ENCODE measurements at places on chromosomes 6 and 20. TPM values are rescaled to one million over a fixed set of nuclear protein-coding genes. Genes with fewer than 3 reads are reported as not detected.
A peak's percentile ranks its signal among the peaks of the same experiment; 100 is the strongest.

- no peak overlapping the region for H3K4me3 ChIP-seq
- no peaks in the 10 kb centered on the region for H3K36me3 ChIP-seq
- DNase-seq: no peak
- H3K4me1 ChIP-seq: no peaks in the 10 kb centered on the region
- no peak overlapping the region for H3K27ac ChIP-seq
- no peaks in the 10 kb centered on the region for H3K27me3 ChIP-seq
These were observed 224.9 kb downstream of the CDH4 start for GRCh38 chr20:61476956-61477355.

DNA sequence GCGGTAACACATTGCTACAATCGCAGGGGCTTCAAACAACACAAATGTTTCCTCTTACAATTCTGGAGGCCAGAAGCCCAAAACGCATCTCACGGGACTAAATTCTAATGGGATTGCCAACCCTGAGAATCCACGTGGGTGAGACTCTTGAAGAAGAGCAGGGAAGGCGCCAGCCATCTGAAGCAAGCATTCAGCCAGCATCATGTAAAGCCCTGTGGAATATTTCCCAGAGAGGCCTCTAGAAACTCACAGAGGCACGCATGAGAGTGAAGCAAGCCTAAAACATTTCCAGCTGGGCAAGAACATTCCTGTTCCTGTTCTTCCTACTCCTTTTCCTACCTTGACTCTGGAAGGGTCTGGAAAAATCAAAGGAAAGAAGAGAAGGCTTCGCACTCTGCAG, 19.6 kb upstream of the FNDC1 start:
- H3K4me3 ChIP-seq: no peak overlapping the region
- DNase-seq: no peak
- no peaks in the 10 kb centered on the region for H3K36me3 ChIP-seq
- H3K4me1 ChIP-seq: no peaks in the 10 kb centered on the region

DNA sequence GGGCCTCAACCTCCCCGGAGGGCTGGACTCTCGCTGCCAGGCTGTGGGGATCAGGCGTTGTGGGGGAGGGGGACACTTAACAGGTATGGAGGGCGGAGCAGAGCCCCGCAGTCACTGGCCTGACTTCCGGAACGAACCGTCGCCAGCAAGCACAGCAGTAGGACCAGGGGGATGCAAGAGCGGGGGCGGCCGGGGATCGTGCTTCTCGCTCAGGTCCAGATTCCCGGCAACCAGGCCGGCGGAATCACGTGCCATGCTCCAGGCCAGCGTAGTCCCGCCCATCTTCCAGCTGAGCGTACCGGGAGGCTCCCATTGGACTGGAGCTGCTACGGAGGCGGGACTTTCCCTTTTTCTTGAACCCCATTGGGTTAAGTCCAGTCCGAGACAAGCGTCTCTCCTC, 10.0 kb upstream of the POU5F1 start:
- H3K27me3 ChIP-seq: no peaks in the 10 kb centered on the region
- no peak overlapping the region for H3K4me3 ChIP-seq
- H3K4me1 ChIP-seq: no peaks in the 10 kb centered on the region

Gene POM121L2
- not detected for total RNA-seq

DNA sequence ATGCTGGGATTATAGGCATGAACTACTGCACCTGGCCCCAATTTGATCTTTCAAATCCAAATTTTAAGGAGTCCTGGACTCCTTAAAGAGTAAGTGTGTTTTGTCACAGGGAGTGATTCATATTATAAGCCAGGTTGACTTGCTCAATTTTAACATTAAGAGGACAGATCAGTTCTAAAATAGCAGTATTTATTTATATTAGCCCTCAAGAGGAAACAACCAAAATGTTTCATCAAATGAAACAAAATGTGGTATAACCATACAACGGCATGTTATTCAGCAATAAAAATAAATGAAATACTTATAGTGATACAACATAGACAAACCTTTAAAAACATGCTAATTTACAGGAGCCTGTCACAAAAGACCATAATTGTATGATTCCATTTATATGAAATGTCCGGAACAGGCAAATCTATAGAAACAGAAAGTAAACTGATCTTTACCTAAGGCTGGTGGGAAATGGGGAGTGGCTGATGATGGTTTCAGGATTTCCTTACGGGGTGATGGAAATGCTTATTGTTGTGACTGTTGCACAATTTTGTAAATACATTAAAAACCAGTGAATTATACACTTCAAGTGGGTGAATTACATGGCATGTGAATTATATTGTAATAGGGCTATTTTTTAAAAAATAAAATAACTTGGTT, 637.4 kb downstream of the MMUT start:
- H3K4me1 ChIP-seq: peaks cover 4% of the 10 kb centered on the region
- H3K27me3 ChIP-seq: no peaks in the 10 kb centered on the region
- no peak overlapping the region for H3K27ac ChIP-seq
- no peak for DNase-seq

GRCh38 chr20:64254571-64255360, 782 bp upstream of the PCMTD2 start:
- H3K4me1 ChIP-seq: no peaks in the 10 kb centered on the region
- H3K27me3 ChIP-seq: no peaks in the 10 kb centered on the region
- H3K36me3 ChIP-seq: no peaks in the 10 kb centered on the region
- no peak overlapping the region for H3K27ac ChIP-seq
- H3K4me3 ChIP-seq: peak overlapping the region; percentile 62

- H3K27me3 ChIP-seq: no peaks in the 10 kb centered on the region
- H3K4me3 ChIP-seq: no peak overlapping the region
- H3K36me3 ChIP-seq: no peaks in the 10 kb centered on the region
These were observed 38.2 kb upstream of the PMEPA1 start for GRCh38 chr20:57747861-57748481.

DNA sequence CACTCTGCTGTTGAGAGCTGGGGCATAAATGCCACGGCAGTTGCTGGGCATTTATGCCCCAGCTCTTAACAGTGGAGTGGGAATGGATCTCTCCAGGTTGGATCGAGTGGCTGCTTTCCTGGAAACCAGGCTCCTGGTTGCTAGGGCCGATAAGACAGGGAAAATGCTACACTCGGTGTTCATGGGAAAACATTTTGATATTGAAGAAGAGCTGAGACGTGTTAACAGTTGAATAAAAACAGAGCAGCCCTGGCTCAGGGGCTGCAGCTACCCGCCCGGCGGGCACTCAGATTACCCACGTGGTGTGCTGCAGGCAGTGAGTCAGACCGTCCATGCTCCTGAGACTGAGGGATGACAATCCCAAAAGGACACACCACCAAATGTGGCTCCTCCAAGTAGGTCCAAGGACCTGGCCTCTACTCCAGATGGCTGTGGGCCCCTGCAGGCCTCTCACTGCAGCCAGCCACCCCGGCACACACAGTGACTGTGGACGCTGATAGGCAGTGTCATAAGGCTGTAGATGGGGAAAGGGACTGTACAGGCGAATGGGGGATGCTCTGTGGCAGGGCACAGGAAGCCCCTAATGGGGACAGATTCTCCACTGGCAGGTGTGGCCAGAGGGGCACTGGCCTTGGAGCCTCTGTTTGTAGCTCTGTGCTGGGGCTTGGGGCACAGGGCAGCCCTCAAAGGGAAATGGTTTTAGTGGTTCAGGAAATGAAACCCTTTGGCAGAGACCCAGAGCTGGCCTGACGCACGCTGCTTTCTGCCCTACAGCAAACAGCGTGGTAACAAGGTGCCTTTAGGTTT, 237.8 kb downstream of the LY86 start:
- H3K27ac ChIP-seq: no peak overlapping the region
- no peaks in the 10 kb centered on the region for H3K4me1 ChIP-seq
- DNase-seq: peak; percentile 78
- no peak overlapping the region for H3K4me3 ChIP-seq

GRCh38 chr6:105321207-105321606, 81.7 kb downstream of the PREP start:
- DNase-seq: no peak
- H3K36me3 ChIP-seq: peaks cover 2% of the 10 kb centered on the region
- no peak overlapping the region for H3K27ac ChIP-seq
- no peaks in the 10 kb centered on the region for H3K27me3 ChIP-seq
- no peak overlapping the region for H3K4me3 ChIP-seq
- no peaks in the 10 kb centered on the region for H3K4me1 ChIP-seq

DNA sequence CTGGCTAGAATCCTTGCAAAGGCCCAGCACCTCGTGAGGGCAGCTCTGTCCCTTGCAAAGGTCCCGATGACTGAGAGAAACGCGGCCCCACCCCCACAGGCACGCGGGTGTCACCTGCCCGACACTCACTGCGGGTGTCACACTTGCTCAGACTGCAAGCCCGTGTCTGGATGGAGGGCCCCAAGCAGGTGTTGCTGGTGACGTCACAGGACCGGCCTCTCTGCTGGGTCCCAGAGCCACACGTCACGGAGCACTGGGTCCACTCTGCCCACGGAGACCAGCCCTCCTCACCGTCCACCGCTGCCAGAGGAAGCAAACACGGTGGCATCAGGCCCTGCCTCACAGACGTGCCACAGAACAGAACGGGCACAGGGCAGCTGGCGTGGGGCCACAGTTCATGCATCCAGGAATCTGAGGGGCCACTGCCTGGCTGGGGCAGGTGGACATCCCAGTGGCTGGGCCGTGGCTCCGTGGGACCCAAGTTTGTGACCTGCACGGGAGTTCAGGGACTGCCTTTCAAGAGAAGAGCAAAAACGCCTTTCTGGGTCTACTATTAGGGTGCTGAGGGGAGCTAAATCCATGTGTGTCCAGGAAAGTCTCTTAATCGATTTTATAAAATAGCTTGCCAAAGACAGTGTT, 16.0 kb downstream of the THBS2 start:
- DNase-seq: peak; percentile 76
- H3K36me3 ChIP-seq: no peaks in the 10 kb centered on the region
- no peak overlapping the region for H3K27ac ChIP-seq
- H3K27me3 ChIP-seq: no peaks in the 10 kb centered on the region
- no peaks in the 10 kb centered on the region for H3K4me1 ChIP-seq

DNA sequence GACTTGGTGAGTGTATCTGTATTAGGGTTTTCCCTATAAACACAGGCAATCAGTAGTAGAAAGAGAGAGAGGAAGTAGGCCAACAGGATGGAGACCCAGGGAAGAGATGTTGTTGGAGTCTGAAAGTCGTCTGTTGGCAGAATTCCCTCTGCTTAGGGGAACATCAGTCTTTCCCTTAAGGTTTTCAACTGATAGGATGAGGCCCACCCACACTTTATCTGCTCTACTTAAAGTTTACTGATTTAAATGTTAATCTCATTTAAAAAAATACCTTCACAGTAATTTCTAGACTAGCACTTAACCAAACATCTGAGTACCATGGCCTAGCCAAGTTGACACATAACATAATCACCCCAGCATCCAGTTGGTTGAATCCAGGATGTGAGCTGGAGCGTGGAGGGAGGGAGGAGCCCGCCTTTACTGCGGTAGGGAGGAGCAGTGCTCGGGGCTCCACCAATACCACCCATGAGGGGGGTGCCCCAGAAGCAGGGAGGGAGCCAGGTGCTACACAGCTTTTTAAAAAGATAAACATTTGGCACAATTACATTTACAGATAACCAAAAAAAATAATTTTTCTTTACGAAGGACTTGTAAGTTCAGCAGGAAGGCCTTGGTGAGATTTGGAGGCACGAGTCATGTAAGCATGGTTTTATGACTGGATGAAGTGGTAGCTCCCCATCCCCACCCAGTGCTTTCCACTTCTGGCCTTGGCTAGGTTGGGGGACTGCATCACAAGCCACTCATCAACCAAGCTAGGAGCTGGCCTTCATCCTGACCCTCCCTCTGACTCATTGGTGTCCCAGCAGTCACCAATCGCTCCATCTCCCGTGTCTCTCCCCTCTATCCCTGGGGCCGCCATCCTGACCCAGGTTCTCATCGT, 18.4 kb upstream of the SNX9 start:
- DNase-seq: no peak
- H3K4me1 ChIP-seq: no peaks in the 10 kb centered on the region
- no peaks in the 10 kb centered on the region for H3K36me3 ChIP-seq
- H3K4me3 ChIP-seq: no peak overlapping the region
- no peak overlapping the region for H3K27ac ChIP-seq

- no peaks in the 10 kb centered on the region for H3K27me3 ChIP-seq
- no peak overlapping the region for H3K27ac ChIP-seq
- no peak overlapping the region for H3K4me3 ChIP-seq
These were observed 34.3 kb downstream of the COL12A1 start for GRCh38 chr6:75171567-75171966.

DNA sequence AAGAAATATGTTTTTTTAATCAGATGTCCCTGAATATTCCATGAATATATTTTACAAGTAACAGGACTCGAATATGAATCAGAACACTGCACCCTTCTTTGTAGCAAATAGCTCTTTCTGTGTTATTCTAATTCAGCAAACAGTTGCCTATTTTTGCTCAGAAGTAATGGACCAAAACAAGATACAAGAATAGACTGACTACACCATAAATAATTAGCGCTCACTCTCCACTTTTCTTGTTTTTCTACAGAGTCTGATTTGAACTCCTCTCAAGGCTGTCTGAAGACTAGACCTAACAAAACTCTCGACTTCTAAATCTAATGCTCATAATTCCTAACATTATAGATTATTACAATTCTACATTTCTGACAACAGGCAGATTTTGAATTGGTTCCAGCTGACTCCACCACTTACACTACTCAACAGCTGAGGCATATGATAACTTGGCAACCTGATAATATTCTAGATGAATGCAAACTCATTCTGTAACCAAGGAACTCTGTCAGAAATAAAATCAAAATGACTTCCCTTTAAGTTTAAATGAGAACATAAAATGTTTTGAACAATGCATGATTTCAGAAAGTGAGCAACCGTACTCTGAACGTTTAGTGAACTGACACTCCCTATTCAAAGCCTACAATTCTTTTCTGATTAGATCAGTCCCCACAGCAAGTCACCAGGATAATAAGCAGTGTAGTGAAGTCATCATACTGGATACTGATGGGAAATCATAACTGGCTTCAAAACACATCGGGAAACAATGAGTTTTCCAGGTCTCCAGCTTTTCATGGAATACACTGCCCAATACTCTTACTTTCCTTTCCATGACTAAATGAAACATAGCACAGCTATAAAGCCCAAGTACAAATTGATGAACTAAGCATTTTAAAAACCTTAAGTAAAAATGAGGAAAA, 114.2 kb upstream of the BEND6 start:
- peak overlapping the region; percentile 34 for H3K4me3 ChIP-seq
- no peak for DNase-seq
- H3K4me1 ChIP-seq: no peaks in the 10 kb centered on the region
- H3K27me3 ChIP-seq: no peaks in the 10 kb centered on the region

Gene PLCB1
- 10.7 TPM for total RNA-seq

Gene ISM1
- total RNA-seq: 94.9 TPM

Gene HLA-DQA1
- total RNA-seq: 27.0 TPM
